Left ventricle myocardium inferior (tissue), 1 donor: ENCODE measurements at places on chromosomes 3 and 15.

DNA sequence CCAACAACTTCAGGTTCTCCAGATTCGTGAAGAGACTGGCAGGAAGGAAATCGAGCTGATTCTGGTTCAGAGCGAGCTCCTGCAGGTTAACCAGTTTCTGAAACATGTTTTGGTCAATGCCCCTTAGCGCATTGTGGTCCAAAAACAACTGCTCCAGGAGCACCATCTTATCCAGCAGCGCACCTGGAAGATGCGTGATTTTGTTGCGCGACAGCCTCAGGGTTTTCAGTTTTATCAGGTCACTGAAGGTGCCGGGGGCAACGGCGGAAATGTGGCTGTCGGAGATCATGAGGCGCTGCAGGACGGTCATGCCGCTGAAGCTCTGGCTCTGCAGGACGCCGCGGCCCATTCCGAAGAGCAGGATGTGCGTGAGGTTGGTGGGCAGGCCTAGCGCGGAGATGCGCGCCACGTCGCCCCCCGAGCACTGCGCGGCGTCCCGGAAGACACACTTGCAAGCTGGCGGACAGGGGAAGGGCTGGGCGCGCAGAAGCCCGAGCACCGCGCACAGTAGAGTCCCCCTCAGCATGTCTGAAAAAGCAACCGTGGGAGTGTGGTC is 1.2 kb downstream of the GP5 start:
- no peak for DNase-seq

DNA sequence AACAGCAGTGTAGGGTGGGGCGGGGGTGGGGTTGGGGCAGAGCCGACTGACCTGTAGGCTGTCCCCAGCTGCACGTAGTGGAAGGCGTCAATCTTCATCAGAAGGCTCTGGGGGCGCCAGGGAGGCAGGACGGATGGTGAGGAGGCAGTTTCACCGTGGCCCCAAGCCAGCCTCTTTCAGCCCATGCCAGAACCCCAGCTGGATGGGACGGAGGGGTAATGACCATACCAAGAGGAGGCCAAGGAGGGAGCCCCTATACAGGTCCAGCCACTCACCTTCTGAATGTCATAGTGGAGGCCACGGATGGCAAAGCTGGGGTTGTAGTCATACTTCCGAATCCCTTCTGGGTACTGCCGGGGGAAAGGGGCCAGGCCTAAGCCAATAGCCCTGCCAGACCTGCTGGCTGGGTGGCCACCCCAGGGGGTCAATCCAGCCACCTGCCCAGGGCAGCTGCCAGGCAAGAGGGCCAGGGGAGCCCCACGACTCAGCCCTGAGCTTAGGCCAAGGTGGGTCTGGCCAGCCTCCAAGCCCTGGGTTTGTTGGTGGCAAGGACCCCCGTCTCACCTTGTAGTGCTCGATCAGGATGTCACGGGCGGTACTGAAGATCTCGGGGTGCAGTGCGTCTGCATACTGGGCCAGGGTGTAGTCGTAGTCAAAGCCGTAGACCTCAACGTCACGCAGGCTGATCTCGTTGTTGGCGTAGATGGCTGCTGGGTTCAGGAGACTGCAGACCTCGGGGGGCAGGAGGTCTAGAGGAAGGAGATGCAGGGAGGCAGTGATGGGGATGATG is 4.9 kb downstream of the NT5DC2 start:
- DNase-seq, result peak; percentile 22

GRCh38 chr3:127462111-127462655 is 128.3 kb downstream of the TPRA1 start:
- no peak for DNase-seq

DNA sequence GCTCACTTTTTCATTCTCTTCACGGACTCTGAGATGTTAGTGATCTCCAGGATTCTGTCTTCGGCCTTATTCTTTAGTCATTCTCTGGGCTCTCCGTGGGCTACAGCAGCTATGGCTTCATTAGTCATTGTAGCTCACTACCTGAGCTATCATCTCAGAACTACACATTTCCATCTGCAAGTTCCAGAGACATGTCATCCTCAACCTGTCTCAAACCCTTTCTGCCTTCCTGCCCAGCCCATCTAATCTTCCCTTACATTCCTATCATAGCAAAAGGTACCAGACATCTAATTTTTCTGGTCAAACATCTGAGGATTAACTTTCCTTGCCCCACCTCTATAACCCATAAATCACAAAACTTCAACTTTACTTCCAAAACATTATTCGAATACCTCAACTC is 13.2 kb downstream of the TSPAN3 start:
- DNase-seq, result no peak

GRCh38 chr3:195286115-195286872 is 15.3 kb upstream of the XXYLT1 start:
- no peak for DNase-seq

GRCh38 chr15:40688932-40689799 is 5.8 kb upstream of the RAD51 start:
- no peak for DNase-seq

- no peak for DNase-seq
These were observed 6.5 kb downstream of the PSMD2 start for GRCh38 chr3:184305577-184305976.

DNA sequence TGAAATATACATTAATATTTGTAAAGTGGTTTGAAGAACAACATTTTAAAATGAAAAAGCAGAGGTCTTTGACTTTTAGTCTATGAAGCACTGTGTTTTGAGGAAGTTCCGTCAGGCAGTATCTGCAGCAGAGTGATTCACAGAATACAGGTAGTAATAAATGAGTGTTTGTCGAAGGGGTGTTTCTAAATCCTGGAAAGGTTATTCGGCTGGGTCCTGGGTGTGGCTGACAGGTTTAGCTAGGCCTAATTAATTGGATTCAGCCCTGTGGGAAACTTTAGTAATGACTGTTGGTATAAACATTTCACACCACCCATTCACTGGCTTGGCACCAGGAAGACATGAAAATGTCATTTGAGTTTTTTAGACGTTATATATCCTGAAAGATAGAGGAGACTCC is 51.3 kb downstream of the TIPARP start:
- no peak for DNase-seq

- no peak for DNase-seq
These were observed 34.6 kb upstream of the CDIN1 start for GRCh38 chr15:36544518-36545466.

DNA sequence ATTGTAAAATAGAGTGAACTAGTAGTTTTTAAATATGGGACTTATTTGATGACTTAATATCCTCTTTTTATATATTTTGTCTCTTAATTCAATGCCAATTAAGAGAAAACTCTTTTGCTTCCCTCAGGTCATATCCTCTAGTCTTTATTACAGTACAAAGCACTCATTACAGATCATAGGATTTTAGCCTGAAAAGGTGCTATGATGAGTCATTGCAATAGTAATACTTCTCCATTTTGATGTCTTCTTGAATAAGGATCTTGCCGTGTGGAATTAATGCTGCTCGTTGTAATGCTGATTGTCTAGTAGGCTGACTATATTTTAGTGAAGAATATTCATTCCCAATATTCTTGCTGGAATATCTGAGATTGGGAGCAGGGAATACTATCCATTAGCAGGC is 612.2 kb upstream of the GOLIM4 start:
- no peak for DNase-seq

- DNase-seq, result peak; percentile 58
These were observed 25.7 kb upstream of the GALNT15 start for GRCh38 chr3:16148783-16149182.

GRCh38 chr3:58163234-58163633 is 47.5 kb downstream of the DNASE1L3 start:
- no peak for DNase-seq

- no peak for DNase-seq
These were observed 200.3 kb downstream of the SLCO3A1 start for GRCh38 chr15:92053753-92054316.

- no peak for DNase-seq
These were observed 79.1 kb downstream of the TRPC1 start for GRCh38 chr3:142802891-142803290.

DNA sequence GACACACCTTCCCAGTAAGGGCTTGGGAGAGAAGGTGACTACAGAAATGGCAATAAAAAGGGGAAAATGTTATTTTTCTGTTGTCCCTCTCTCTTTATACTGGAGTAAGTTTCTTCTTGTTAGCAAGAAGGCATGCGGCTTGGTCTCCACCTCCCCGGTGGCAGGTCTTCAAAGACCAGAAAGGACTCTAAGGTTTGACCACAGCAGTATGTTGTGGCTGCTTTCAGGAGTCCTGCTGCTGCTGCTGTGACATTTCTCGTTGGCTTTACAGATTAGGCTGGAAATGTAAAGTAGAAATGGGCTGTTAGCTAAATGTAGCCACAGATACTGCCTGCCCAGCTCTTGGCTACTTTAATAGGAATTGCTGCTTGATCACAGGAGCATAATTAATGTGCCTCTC is 175.8 kb upstream of the ZBTB20 start:
- no peak for DNase-seq

GRCh38 chr15:44029003-44029402 is 166.1 kb downstream of the FRMD5 start:
- DNase-seq, result no peak

DNA sequence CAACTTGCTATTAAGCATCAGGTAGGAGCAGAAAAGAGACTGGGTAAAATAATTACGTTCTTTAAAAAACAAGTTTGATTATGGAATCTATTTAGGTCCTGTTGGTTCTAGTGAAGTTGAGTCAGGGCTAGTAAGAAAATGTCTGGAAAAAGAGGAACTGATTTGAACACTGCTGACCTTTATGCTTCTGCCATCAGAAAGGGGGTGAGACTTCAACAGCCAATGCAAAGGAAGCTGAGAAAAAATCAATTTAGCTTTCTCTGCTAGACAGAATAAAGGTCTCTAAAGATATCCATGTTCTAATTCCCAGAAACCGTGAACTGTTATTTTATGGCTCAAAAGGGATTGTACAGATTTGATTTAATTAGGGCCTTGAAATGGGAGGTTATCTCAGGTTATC is 157.5 kb downstream of the ROBO2 start:
- no peak for DNase-seq

- no peak for DNase-seq
These were observed 33.4 kb downstream of the SPINK8 start for GRCh38 chr3:48299746-48300712.

GRCh38 chr3:142450189-142450588 is 2.4 kb upstream of the XRN1 start:
- no peak for DNase-seq

DNA sequence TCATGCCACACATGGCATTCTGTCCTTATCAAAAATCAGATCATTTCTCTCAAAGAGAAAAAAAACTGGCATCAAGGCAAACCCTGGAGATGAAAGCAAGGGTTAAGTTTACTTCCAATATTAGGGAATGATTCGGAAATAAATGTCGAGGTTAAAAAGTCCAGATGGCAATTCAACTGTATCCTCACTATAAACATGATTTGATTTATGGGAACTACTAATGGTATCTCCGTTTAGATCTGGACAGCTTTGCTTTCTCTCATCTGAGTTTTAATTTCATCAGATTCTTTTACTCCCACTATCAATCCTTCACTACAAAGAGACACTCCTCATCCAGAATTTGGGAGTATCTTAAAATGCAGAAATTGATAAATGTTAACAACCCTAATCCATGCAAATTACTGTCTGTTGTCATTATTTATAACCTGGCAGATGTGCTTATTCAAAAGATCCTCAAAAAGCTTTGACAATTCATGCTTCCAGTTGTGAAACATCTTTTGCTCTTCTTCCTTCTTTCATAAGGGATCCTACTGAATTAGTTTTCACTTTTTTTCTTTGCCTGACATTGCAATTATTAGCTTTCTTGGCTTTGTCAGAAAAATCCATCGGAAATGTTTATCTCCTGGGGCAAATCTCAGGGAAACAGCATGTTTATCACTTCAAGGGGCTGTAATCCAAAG is 903.2 kb downstream of the MCTP2 start:
- no peak for DNase-seq

DNA sequence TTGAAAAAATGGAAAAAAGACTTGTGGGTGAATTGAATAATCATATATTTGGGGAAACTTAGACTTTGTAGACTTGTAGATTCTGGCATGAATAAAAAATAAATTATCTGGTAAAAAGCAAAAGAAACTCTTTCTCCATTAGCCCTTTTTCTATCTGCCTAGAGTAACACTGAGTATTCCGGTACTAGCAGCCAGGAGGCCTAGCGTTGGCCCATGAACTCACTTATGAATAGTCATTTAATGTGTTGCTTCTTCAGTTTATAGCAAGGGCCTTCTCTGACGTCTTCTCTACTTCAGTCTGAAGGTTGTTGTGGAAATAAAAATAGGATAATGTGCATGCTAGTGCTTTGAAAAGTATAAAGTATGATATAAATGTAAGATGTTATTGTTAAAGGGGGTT is 851.2 kb upstream of the NR2F2 start:
- DNase-seq, result no peak

DNA sequence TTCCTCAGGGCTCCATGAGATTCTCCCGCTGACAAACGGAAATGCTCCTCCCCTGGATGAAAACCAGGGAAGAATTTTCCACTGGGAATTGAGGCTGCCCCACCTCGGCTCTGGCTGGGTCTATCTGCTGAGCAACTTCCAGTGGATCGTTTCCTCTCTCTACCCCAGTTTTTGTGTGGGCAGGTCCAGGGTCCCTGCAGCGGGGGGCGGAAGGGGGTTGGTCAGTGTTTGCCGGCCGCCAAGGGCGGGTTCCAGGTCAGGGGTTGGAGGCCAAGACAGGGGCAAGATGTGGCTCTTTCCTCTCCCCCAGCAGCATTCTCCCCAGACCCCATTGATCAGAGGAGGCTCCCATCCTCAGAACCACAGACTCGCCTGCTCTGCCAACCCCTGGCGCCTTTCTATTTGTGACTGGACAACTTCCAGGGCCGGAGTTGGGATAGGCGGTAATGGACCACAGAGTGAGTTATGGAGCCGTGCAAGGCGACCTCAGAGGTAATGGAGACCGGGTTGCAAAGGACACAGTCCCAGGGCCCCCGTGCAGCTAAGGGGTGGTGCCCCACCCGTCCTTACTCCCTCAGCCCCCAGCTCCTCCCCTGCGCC is 92.2 kb downstream of the WNT7A start:
- no peak for DNase-seq

- DNase-seq, result no peak
These were observed 528.3 kb upstream of the CFAP20DC start for GRCh38 chr3:59578129-59578528.

DNA sequence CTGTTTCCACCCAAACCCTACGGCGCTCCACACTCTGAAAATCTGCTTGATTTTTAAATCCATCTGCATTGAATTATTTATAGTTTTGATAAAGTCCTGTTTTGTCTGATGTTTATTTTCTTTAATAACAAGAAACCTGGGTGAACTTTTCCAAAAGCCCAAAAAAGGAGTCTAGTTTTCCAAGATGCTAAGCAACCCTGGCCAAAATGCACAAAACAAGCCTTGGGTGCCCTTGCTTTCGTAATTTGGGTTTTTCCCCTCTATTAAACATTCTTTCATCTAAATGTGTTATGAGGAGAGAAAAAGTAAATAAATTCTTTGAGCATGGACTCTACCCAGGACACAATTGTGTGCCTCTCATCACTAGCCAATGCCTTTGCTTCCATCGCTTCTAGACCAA is 468.9 kb downstream of the MCTP2 start:
- no peak for DNase-seq
